Esophagus squamous epithelium (tissue), 5 donors: ENCODE measurements at places on chromosomes 6 and 20.

DNA sequence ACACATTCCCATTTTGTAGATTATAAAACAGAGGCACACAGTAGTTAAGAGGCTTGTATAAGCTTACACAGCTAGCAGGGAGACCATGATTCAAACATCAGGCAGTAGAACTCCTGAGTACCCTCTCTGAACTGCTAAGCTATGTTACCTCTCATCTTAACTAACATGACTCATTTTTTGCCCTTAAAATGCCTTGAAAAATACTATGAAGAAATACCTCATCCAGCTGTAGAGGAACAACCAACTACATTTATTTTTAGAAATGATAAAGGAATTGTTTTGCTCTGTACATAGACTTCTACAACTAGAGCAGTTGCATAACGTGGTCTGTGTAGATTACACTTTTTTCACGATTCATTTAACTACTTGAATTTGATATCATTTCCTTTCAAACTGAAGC is 102.1 kb downstream of the FLRT3 start:
- DNase-seq: no peak

DNA sequence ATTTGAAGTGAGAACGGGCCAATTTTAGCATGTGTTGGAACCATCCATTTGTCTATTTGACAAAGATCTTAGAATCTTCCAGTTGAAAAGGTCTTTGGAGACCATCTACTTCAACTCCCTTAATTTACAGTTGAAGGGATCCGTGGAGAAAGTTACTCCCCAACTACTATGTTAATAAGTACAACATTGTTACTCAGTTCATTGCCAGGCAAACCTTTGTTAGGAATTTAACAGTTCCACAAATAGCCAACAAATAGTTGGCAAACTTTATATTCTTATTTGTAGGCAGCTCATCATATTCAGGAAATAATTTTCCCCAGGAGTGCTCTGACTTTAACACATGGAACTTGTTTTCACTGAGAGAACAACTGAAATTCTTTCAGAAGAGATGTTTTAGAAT is 81.0 kb upstream of the FLRT3 start:
- no peak for DNase-seq

DNA sequence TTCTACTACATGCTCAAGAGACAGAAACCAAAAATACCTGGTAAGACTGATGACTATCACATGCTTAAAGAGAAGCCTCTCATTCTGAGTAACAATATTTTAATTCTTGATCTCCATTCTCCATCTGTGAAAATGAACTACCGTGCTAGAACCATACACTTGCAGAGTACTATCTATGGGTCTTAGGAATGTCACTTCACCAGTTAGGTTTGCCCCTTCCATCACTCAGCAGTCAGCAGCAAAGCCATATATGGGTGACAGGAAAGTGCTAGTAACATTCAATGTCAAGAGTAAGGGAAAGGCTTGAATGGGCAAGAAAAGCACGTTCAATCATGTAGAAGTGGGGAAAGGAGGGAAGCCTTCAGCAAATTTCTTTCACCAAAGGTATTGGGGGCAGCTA is 2.3 kb downstream of the DNAAF9 start:
- DNase-seq: no peak

GRCh38 chr20:57856658-57857057 is 146.8 kb upstream of the PMEPA1 start:
- DNase-seq: no peak

- no peak for DNase-seq
Observed at GRCh38 chr20:5919626-5920544, 30.4 kb downstream of the TRMT6 start.

DNA sequence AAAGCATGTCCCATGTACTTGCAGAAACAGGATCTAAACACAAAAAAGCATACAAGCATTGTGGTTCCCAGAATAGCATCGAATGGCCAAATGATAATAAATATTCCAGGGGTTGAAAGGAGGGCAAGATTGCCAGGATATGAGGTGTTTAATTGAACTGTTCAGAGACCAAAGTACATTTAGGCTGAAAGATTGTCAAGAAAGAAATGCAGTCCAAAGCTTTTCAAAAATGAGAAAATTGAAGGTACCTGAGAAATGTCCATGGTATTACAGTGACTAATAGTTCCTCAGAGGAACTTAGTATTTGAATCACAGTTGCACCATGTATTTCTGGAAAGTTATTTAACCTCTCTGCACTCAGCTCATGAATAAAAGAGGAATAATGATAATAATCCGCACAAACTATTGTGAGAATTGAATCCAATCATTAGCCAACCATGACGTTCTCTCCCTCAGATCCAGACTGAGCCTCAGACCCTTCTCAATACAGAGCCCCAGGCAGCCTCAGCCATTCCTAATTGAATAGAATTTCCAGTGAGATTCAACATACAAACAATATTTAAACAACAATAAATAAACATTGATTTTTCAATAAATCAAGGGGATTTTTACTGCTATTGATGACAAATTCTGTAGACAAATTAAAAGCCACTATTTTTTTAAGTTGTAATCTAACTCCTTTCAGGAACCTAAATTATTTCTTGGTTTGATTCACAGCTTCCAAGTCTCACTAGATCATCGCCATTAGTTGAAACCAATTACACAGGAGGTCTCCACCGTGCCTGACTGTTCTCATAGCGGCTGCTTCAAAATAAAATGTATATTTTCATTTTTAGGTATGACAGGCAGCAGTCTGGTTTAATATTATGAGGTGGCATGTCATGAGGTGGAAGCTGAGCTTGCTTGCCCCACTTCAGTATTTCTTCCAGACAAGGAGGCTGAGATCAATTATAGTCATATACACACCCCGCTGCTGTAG is 144.3 kb upstream of the TENT5A start:
- no peak for DNase-seq

DNA sequence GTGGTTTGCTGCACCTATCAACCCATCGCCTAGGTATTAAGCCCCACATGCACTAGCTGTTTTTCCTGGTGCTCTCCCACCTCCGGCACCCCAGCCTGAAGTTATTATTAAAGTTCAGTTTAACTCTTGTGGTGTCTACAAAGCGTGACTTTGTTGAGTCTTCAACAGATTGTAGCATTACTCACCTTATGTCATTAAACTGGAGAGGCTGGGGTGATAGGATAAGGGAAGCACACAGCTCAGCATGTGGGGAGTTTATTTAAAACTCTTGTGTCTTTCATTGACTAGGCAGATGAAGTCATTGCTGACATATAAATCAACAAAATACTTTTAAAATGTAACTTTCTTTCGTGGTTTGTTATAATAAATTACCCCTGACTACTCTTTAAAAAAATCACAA is 84.7 kb upstream of the GCM1 start:
- DNase-seq: no peak

DNA sequence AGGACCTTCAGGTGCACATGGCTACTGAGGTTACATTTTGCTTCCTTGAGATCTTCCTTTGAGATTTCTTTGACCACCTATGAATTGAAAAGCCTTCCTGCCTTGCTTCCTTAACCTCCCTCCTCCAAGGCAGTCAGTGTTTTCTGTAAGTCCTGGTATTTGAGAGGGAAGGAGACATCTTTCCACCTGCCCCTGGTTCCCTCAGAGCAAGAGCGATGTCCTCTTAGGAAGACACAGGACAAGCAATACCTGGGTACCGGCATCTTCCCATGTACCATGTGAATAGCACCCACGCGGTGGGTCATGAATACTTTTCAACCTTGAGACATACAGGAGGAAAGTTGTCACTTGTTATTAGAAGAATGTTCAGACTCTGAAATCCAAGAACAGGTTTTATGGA is 37.1 kb downstream of the GINS1 start:
- no peak for DNase-seq

GRCh38 chr6:10421921-10422736 is 7.3 kb upstream of the TFAP2A start:
- no peak for DNase-seq

DNA sequence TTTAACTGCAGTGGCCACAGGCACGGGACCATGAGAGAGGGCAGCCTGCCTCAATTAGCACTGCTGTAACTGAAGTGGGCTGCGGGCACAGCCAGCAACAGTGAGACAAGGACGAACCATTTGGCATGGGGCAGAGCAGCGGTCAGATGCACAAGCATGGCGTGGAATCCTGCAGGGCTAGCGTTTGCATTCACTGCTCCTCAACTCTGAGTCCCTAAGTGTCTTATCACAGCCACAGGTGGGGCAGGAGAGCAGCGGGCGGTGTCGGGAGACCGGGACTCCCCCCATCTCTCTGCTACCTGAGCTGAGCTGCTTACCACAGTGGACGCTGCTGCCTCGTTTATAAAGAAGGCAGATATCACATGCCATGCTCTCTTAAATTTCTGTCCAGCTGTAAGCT is 31.3 kb upstream of the PDE10A start:
- no peak for DNase-seq
